Activated naive CD8-positive, alpha-beta T cell treated with anti-CD3 and anti-CD28 coated beads, Interleukin-2, amount 10 ng/mL, durations not matched to agents 7 days and 5 days (primary cell): ENCODE measurements at places on chromosomes 12 and 14. TPM values are rescaled to one million over a fixed set of nuclear protein-coding genes. Genes with fewer than 3 reads are reported as not detected.

DNA sequence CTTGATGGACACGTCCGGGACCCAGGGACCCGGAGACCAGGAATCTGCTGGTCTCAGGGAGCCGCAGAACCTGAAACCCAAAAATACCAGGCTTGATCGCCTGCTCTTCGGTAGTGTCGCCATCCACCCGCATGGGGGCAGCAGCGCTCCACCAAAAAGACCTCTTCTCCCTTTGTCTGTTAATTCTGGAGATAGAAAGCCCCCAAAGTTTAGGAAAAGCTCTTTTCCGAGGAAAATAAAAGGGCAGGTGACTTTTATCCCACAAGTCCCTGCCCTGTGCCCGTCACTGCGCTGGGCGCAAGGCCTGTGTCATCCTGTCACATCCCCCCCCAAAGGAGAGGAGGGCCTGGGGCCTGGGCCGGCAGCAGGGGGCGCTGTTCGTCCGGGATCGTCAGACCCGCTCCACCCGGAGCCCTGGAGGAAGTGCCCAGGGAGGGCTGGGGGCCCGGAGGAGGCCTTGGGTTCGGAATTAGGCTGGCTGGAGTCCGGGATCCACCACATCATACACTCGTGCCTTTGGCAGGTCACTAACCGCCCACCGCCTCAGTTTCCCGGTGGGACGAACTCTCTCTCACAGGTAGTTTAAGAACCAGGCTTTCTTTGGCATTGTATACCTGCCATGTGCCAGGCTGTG, 31.9 kb downstream of the DAD1 start:
- peak; percentile 97 for DNase-seq

GRIP1 gene
- total RNA-seq = 0.34 TPM

GNG2 gene
- 247 TPM for total RNA-seq

DNA sequence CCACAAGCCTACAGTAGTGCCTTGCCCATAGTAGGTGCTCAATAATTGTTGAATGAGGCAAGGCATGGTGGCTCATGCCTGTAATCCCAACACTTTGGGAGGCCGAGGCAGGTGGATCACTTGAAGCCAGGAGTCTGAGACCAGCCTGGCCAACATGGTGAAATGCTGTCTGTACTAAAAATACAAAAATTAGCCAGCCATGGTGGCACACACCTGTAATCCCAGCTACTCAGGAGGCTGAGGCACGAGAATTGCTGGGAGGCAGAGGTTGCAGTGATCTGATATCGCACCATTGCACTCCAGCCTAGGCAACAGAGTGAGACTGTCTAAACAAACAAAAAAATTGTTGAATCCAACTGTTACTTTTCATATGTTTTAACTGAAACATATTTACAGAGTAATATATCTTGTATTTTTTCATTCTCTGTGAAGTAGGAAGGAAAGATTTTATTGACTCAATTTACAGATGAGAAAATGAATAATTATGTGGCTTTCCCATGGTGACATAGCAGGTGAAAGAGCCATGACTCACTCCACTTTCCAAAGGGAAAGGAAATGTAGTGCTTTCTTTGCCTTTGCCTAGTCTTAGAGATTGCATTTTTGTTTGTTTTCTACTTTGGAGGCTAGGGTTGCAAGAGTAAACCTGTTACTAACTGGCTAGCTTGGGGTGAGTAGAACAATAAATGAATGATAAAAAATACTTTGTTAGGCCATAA, 95.4 kb upstream of the SLC38A4 start:
- no peak for DNase-seq

- DNase-seq = peak; percentile 9
Observed at GRCh38 chr14:23431486-23431885, 4.0 kb downstream of the MYH7 start.

PABPN1 gene
- 207 TPM for total RNA-seq

DNA sequence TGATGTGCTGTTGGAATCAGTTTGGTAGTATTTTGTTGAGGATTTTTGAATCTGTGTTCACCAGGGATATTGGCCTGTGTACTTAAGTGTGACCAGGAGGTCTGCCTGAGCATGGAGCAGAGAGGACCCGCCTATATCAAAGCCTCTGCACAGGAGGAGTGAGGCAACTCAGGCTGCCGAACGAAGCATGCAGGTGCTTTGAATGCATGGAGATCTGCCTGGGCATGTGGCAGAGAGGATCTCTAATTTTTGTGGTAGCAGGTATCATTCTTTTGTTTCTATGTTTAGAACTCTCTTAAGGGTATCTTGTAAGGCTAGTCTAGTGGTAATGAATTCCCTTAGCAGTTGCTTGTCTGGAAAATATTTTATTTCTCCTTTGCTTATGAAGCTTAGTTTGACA, 26.9 kb downstream of the RAB3IP start:
- DNase-seq = no peak

CMA1 gene
- 0.51 TPM for total RNA-seq

KTN1 gene
- total RNA-seq = 111 TPM

DNA sequence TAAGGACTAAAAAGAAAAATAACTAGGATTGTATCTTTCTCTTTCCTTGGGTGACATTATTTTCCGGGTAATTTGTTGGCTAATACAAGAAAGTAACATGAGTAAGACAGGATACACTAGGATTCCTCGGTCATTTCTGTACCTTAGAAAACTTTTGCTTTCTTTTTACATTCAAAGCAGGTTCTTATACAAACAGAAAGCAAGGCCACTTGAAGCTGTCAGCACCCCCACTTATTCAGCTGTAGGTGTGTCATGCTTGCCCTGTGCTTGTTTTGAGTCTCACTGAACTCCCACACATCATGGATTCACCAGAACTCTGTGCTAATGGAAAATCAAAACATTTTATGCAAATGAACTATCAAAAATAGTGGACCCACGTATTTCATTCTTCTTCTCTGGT, 266.8 kb upstream of the CLEC14A start:
- no peak for DNase-seq

LTBR gene
- 1.4 TPM for total RNA-seq

DNA sequence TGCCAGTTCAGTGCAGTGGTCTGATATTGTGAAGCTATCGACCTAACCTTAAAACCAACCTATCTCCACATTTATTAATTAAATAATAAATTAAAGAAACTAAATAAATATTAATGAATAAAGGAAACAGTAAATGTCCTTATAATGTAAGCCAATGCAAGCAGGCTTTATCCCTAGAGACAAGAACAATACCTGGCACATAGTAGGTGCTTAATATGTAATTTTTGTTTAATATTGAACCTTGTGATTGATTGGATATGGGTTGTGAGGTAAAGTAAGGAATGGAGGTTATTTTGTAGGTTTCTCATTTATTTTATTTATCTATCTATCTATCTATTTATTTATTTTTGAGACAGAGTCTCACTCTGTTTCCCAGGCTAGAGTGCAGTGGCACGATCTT, 7.8 kb upstream of the TUBA1B start:
- DNase-seq = no peak

- no peak for DNase-seq
Observed at GRCh38 chr12:75471902-75472890, 8.4 kb upstream of the GLIPR1 start.

- DNase-seq = no peak
Observed at GRCh38 chr12:23096321-23096720, 471.4 kb downstream of the ETNK1 start.

DNA sequence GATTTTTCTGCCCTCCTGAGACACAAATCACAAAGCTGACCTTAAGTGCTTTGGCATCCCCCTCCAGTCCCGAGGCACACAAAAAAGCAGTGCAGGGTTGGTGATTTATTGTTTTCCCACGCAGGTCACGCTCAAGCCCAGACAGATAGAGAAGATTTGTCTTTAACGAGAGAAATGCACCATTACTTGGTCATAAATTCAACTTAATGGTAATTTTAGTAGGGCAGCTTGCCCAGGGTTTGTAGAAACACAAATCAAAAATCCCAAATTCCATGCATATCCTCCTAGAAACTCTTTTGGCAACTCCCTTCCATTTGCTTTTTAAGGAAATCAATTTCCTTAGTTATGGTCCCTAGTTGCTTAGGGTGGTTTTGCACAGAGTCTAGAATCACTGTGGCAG, 132.6 kb downstream of the IGF1 start:
- DNase-seq = no peak

PPP1R1A gene
- total RNA-seq = not detected

GRCh38 chr14:101072070-101072469, 168.5 kb upstream of the RTL1 start:
- DNase-seq = no peak

GRCh38 chr12:12523229-12523628, 39.4 kb downstream of the DUSP16 start:
- DNase-seq = no peak

DNA sequence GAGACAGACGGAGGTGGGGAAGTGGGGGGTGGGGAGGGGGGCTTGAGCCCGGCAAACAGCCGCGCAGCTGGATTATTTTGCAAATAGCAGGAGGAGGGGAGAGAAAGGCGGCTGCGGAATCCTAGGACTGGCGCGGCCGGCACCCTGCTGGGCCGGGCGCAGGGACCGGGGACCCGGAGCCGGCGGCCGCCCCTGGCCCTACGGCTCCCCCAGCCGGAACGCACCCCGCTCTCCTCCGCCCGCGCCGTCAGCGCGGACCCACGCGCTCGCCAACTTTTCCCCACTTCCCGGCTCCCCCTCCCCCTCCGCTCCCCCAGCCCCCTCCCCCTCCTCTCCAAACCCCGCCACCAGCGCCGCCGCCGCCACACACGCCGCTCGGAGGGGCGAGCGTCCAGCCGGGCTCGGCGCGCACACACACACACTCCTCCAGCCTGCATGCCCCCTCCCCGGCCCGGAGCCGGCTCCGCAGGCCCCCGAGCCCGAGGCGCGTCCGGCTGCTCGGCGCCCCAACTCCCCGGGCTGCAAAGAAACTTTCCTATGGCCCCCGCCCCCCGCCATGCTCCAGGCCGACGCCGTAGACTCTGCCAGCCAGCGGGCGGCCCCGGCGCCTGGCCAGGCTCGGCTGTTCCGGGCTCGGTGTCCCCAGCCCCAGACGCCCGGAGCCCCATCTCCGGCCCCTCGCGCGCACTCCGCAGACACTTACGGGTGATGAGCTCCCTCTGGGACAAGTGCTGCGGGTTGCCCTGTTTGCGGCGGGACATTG, 1.4 kb downstream of the BCL11B start:
- peak; percentile 75 for DNase-seq

RNASE7 gene
- not detected for total RNA-seq

GRCh38 chr14:67738740-67739504, 37.2 kb downstream of the RDH12 start:
- no peak for DNase-seq

DNA sequence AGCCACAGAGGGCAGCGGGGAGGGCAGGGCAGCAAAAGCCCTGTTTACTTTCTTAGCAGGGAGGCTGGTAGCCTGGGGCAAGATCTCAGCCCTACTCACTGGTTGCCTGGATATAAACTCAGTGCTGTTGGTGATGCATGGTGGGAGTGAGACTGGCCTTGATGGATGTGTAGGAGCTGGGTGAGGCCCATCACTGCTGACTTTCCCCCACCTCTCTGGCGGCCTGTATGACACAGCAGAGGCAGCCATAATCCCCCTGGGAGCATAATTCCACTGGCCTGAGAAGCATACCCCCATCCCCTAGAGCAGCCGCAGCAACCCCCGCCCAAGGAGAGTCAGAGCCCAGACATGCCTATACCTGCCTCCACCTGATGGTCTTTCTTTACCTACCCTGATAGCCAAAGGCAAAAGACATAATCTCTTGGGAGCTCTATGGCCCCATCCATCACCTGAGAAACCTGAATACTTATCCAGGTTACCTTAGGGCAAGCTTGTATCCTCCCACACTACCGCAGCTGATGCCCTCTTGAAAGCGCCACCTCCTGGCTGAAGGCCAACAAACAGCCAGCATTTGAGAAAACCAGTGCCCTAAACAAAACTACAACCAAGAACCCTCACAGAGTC, 59.3 kb downstream of the DNAI7 start:
- DNase-seq = no peak

- peak; percentile 13 for DNase-seq
Observed at GRCh38 chr14:99026471-99026870, 245.5 kb downstream of the BCL11B start.

DNA sequence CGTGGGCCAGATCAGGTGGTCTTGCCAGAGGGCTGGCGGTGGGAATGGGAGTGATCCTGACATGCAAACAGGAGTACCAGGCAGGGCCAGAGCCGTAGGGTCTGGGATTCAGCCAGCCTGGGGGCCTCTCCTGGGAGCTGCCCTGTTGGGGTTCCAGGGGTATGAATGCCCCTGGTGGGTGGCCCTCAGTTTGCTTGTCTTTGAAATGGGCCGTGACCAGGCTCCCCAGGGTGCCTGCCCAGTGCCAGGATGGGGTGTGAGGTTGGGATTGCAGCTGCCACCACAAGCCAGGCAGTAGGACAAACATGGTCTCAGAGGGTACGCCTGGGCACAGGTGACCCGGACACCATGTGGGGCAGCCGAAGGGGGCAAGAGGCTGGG, 168.8 kb downstream of the KIF26A start:
- DNase-seq = no peak

- DNase-seq = no peak
Observed at GRCh38 chr12:14473707-14474287, 93.9 kb downstream of the PLBD1 start.

DNA sequence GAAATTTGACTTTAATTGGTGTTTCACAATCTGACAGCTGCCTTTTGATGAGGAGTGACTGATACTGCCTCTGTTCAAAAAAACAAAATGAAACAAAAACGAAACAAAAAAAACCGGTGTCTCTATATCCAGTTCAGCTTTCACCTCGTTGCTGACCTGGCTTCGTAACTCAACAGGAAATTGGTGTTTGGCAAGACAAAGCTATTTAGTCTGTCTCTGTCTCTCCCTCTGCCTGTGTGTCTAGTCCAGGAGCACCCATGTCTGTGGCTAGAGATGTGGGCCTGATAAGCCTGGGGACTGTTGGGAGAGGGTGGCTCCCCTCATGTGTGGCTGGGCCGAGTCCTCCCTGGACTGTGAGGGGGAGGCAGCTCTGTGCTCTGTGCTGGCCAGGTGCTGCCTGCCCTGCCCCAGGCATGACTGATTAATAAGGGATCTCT, 11.3 kb downstream of the CACNA1C start:
- peak; percentile 51 for DNase-seq

RPS6KL1 gene
- 2.6 TPM for total RNA-seq

TMEM19 gene
- 17.0 TPM for total RNA-seq

DNA sequence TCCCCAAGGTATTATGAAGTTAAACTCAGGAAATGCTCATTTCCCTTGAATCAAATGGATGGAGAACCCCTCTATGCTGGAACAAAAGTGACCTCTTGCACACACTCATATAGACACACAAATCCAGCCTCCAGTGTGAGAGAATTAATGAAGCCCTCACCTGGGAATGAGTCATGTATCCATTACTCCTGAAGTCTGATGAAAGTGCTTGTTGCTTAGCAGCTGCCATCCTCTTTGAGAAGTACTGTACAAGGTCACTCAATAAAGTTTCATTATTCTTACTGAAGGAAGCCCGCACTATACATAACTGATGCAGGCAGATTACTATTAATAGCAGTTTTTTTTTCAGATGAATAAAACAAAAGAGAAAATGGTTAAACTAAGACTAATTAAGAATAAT, 102.3 kb downstream of the RERG start:
- DNase-seq = no peak

GRCh38 chr12:82124711-82125380, 233.3 kb downstream of the CCDC59 start:
- no peak for DNase-seq

TBX5 gene
- total RNA-seq = not detected

- DNase-seq = no peak
Observed at GRCh38 chr12:127888943-127889719, 377.8 kb upstream of the TMEM132C start.
